ENCODE measurements at places on chromosomes 12 and 14.
A peak's percentile ranks its signal among the peaks of the same experiment; 100 is the strongest.

- DNase-seq, result no peak
Observed at GRCh38 chr12:5487948-5488625, 56.2 kb downstream of the NTF3 start.

GRCh38 chr12:67355428-67356379 is 86.5 kb downstream of the CAND1 start:
- DNase-seq, result peak; percentile 4

DNA sequence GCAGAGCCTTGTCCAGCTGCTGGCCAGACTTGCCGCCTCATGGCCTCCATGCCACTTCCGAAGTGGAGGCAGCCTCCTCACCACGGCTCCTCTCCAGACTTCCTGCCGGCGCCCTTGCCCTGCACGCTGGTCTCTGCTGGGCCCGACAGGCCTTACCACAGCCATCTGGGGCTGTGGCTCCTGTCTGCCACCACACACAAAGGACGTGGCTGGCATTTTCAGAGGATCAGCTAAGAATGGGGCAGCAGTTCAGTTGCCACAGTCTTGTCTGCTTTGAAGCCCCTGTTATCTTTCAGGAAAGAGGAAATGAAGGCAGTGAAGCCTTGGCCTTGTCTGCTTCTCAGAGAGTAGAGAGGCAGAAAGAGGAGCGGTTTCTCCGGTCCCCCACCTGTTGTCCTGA is 178.0 kb upstream of the FKBP4 start:
- no peak for DNase-seq

- no peak for DNase-seq
Observed at GRCh38 chr14:94412671-94413638, 24.6 kb upstream of the SERPINA1 start.

- DNase-seq, result no peak
Observed at GRCh38 chr12:69642531-69642930, 31.8 kb upstream of the LRRC10 start.

- DNase-seq, result no peak
Observed at GRCh38 chr12:110379631-110380030, 23.9 kb downstream of the ANAPC7 start.

GRCh38 chr12:60078026-60078425 is 482.2 kb downstream of the SLC16A7 start:
- DNase-seq, result no peak

GRCh38 chr12:58818546-58818945 is 101.8 kb downstream of the LRIG3 start:
- no peak for DNase-seq

- DNase-seq, result no peak
Observed at GRCh38 chr14:74527736-74528280, 34.2 kb downstream of the ISCA2 start.

- no peak for DNase-seq
Observed at GRCh38 chr14:55604488-55604887, 24.5 kb downstream of the KTN1 start.

GRCh38 chr12:123238961-123239360 is 5.7 kb downstream of the MTRFR start:
- no peak for DNase-seq

DNA sequence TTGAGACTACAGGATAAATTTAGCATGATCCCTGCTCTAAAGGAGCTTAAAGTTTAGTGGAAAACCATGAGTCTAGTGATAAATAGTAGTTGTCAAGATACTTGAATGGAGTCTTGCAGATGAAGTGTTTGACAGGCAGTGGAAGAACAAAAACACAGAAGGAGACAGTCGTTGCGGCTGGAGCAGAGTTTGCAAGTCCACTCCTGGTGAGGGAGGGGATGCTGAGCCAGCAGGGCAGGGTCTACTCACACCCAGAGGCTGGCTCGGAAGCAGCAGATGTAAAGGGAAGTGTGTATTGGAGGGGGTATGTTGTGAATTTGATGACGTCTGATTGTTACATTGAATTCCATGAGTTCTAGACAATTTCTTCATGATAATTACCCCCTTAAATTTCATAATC is 61.3 kb downstream of the TRAF3 start:
- DNase-seq, result no peak

GRCh38 chr12:105351523-105351922 is 21.0 kb downstream of the C12orf75 start:
- no peak for DNase-seq

- DNase-seq, result no peak
Observed at GRCh38 chr12:91989143-91989542, 156.5 kb downstream of the BTG1 start.

DNA sequence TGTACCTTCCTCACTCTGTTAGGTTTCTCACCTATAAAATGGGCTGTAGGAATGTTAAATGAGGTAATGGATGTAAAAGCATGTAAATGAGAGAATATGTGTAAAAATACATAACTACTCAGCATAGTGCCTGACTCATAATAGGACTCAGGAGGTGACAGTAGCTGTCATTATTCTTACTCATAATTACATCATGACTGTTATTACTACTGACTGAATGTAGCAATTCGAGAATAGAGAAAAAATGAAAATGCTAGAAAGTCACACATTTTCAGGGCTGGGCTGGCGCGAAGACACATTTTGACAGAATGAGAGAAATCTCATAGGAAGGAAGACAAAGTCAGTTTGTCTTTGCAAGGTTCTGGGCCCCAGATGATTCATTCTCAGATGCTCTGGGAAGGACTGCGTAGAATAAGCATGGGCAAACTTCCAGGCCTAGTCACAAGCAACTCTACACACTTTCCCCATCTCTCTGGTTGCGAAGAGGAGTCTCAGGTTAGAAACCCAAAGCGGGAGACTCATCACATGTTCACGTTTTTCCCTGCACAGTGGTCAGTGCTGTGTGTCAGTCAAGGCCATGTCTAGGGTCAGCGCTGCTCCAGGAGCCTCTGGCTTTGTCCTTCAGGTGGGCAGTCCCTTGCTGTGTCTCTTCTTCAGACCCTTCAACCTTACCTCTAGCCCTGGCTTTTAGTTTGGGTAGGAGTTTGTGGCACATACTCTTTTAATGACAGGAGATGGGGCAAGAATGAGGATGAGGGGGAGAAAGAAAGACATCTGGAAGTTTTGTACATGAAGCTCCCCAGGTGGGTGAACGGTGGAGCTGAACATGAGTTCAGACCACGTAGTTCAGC is 8.4 kb downstream of the GPRC5A start:
- no peak for DNase-seq

DNA sequence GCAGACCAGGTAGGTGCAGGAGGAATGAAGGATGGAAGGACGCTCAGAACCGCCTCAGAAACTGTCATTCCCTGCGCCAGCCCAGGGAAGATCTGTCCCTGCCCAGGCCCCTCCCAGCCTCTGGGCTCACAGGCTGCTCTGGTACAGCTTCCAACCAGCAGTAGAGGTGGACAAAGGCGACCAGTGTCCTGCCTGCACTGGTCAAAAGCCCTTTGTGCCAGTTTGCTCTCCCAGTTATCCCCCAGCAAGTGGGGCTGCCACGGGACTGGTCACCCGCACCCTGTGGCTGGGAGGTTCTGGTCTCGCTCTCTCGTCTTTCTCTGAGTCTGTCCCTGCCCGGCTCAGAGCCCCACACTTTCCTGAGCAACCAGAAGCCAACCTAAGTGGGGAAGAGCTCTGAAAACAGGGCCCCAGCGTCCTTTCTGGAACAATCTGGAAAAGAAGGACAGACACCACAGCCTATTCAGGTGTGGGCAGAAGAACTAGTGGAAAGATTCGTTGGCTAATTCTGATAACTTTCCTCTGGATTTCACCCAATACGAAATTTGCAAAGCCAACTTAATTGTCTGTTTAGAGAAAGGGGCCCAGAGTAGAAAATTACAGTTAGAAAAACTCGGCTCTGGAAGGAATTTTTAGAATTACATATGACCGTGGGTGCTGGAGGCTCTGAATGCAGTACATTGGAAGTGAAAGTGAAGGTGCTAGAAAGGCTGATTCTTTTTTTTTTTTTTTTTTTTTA is 21.7 kb downstream of the SNRNP35 start:
- DNase-seq, result peak; percentile 83

DNA sequence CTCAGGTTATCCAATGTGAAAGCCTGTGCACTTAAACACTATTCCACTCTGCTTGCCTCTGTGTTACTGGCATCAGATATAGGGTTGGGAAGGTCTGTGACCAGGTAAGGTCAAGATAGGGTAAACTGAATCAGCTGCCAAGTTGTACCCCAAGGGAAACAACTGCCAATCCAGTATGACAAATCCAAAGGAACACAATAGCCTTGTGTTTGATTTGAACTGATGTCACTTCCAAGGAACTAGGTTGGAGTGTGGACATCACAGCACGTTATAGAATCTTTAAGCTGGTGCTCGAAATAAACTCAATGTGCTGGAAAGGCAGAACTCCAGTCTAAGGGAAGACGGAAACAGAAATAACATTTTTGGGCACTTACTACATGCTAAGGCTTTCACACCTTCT is 223.4 kb upstream of the BTG1 start:
- DNase-seq, result no peak

GRCh38 chr12:123498126-123498825 is 35.2 kb downstream of the RILPL1 start:
- DNase-seq, result no peak

- DNase-seq, result no peak
Observed at GRCh38 chr14:33931461-33931860, 19.4 kb downstream of the EGLN3 start.

DNA sequence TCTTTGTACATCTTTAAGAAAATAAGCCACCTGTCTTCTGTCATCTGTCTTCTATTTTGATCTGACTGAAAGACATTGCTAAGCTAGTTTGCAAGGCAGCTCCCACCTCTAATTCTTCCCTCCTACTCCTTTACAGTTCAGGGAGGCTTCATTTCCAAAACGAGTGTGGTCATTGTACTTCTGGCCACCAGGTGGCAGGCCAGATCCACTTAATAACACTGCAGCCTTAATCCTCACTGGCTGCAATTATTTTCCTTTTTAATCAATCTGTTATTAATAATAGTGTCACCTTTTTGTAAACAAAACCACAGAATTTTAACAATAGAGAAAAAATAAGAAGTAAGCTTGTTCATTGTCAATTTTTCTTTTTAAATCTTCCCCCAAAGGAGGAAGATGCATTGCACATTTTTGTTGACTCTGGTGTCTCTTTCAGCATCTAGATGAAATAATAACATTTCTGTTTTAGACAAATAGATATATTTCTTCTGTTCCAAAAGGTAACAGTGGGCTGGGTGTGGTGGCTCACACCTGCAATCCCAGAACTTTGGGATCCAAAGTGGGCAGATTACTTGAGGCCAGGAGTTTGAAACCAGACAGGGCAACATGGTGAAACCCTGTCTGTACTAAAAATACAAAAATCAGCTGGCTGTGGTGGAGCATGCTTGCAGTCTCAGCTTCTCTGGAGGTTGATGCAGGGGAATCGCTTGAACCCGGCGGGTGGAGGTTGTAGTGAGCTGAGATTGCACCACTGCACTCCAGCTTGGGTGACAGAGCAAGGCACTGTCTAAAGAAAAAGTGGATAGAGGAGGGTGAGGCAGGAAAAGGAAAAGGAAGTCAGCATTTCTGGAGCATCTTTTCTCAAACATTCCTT is 23.3 kb downstream of the GABARAPL1 start:
- no peak for DNase-seq

- DNase-seq, result no peak
Observed at GRCh38 chr14:24843494-24843893, 206.5 kb downstream of the STXBP6 start.

GRCh38 chr12:71732357-71732712 is 22.3 kb upstream of the RAB21 start:
- no peak for DNase-seq

- DNase-seq, result no peak
Observed at GRCh38 chr12:52417740-52418139, 11.6 kb upstream of the KRT82 start.

DNA sequence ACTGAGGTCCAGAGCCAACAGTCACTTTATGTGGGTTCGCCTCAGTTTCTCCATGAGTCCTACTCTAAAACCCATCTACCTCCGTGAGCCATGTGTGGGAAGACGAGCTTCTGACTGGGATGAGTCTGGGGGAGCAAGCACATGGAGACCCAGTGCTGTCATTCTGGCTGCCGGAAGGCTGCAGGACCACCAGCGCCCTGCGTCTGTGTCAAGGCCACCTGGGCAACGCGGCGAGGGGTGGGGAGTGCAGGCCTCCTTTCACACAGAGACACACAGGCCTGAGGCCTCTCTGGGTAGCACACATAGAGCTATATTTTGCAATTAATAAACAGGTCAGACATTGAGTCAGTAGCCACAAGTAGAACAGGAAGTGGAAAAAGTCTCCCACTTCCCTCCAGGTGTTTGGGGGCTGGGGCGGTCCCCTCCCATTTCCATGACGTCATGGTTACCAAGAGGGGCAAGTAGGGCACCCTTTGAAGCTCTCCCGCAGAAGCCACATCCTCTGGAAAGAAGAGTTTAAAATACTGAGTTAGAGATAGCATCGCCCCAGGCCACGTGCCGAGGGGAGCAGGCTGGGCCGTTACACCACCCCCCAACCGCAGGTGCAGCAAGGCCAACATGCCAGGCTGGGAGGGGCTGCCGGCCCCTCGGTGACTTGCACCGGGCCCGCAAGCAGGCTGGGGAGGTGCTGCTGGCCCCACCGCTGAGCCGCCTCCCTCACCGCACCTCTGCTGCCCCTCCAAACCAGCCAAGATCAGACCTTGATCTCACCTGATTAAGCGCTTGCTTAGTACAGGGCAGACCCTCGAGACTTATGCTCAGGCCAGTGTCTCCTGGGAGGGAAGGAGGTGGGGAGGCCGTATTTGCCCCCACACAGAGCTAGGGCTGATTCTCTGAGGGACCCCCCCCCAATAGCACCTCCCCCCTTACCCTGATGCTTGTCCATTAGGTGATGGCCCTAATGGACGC is 32.7 kb downstream of the DAD1 start:
- DNase-seq, result no peak

DNA sequence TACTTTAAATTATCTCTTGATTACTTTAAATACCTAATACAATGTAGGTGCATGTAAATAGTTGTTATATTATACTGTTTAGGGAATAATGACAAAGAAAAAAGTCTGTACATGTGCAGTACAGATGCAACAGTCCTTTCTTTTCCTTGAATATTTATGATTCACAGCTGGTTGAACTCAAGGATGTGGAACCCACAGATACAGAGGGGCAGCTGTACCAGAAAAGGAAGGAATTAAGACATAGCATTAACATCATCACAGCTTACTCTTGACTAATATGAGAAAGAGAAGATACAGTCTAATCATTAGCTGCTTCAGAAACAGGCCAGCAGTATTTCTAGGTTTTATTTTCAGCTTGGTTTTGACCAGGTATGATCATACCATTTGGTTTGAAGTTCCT is 34.7 kb upstream of the AP4S1 start:
- no peak for DNase-seq

All from hypothalamus (tissue), 51 donors.